Inflammatory macrophage treated with lipopolysaccharide for 1 hour (primary cell): ENCODE measurements at places on chromosomes 1 and 21.

DNA sequence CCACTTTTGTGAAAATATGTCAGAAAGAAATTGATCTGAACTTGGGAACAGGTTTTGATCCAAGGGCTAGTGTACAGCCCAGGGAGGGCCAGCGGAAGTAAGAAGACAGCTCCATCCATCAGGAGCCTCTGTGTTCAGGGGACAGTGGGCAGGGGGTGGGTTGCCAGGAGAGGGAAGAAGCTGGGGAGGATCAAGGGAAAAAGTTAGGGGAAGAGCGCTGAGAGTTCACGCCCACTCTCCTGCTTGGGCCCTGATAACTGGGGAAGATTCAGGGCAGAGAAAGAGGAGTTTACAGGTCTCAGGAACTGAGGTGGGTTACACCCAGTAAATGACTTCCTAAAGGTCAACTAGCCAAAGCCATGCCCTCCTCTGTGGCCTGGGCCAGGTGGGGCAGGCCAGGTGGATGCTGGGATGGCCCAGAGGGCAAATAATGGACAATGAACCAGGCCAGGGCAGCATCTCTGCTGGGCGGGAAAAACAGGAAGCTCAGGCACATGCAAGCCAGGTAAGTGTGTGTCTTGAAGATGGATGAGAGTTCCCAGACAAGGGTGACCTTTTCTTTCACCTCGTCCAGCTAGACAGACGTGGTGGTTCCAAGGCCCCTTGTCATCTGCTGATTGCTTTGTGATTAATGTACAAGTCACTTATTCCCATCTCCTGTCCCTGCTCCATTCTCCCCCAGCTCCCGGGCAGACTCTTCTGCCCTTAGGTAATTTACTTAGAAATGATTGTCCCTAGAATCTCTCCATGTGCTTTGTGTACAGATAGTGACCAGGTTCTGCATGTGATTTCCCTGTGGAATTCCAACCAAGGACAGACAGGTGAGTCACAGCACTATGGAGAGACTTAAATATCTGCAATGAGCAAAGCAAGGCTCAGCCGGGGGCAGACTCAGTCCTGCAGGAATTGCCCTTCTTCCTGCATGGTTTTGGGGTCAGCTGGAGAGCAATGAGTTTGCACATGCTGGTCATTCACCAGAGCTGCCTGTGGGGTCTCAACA is 57.0 kb downstream of the MDM4 start:
- no peak for DNase-seq

DNA sequence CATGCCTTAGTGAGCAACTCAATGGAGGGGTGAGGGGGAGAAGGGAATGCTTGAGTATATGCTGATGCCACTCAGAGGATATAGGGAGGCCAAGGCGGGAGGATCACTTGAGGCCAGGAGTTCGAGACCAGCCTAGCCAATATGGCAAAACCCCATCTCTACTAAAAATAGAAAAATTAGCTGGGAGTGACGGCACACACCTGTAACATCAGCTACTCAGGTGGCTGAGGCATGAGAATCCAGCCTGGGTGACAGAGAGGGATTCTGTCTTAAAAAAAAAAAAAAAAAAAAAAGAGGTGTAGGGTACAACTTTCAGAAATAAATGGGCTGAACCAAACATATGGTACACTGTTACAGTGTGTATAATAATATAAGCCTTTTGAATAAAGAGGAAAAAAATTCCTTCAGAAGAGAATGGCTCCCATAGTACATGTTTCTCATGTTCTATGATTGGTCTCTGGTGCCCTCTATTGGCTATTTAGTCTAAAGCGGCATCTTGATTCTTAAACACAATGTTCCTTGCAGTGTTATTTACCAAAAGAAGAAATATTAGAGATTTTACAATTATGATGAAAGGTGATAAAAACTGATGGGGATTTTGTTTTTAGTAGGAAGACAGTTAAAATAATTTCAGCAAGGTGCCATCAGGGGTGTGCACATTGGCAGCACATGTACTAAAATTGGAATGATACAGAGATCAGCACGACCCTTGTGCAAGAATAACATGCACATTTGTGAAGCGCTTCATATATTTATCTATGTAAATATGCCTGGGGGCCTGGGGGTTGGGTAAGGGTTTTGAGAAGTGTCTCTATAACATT is 109.8 kb downstream of the PATJ start:
- DNase-seq, result peak; percentile 47

GRCh38 chr1:201590474-201590873 is 51.5 kb downstream of the NAV1 start:
- DNase-seq, result no peak

DNA sequence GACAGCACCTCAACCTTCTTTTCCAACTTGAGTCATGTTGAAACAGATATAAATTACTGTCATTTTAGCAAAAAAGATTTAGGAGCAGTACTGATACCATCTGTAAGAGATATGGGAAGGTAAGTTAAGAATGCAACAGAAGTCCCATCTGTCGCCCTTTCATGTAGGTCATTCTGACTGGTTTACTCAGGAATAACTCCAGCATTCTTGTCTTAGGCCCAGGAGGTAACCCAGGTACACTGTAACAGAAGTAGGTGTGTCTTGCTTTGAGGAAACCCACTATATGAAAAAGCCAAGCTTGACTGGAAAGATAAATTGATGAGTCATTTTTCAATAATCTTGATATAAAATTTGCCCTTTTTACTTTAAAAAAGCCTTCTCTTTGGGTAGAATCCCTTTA is 35.4 kb downstream of the PGM1 start:
- DNase-seq, result no peak

DNA sequence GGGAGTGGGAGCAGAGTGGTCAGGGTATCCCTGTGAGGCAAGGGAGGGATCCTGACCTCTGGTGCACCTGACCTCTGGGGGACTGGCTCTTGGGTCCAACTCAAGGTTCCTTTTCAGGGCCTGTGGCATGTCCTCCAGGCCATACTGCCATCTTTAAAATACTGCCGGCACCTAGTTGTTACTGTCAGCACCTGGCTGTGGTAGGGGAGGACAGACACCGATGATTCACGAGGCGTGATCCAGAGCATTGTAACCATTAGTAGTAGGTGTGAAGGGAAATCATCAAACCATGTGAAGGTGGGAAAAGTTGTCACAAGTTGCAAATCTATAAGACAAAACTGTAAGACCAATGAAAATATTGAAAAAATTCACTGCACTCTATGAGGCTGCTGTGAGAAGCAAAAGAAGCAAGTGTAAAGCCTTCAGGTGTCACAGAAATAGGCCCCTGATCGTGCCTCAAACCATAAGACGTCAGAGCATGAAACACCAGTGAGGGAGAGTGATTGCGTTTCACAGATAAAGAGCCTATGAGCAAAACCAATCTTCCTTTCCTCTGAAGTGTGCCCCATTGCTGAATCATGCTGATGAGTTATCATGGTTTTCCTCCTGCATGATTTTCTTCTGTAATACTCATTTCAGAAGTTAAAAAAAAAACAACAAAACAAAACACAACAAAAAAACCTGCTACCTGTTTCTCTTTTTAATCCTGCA is 55.3 kb downstream of the CDC7 start:
- no peak for DNase-seq

DNA sequence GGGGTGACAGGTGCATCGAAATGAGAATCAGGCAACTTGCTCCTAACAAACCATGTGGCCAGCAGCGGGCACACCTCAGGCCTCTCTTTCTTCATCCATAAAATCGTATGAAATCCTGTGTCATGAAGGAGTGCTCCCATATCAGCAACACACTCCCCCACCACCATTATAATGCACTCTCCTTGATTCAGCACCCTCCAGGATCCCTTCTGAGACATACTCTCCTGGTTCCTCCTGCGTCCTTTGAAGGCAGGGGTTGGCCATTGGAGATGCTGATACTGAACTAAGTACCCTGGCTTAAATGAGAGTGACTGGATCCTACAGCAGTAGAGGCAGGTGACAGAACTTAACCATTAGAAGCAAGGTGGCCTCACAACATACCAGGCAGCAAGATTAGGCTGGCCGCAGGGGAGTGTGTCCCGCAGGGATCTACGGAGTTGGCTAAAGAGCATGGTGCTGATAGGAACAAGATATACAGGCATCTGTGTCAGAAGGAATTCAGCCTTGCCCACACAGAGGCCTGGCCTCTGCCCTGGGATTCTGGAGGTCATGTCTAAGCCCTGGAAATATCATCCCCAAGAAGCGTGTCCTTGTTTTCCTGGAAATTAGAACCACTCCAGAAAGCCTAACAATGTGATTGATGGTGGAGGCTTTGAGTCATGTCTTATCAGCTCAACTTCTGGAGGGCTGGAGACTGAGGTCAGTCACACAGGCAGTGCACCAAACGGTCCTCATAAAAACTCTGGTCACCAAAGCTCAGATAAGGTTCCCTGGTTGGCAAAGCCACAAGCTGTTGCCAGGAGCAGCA is 16.8 kb downstream of the S100A7A start:
- DNase-seq, result no peak

DNA sequence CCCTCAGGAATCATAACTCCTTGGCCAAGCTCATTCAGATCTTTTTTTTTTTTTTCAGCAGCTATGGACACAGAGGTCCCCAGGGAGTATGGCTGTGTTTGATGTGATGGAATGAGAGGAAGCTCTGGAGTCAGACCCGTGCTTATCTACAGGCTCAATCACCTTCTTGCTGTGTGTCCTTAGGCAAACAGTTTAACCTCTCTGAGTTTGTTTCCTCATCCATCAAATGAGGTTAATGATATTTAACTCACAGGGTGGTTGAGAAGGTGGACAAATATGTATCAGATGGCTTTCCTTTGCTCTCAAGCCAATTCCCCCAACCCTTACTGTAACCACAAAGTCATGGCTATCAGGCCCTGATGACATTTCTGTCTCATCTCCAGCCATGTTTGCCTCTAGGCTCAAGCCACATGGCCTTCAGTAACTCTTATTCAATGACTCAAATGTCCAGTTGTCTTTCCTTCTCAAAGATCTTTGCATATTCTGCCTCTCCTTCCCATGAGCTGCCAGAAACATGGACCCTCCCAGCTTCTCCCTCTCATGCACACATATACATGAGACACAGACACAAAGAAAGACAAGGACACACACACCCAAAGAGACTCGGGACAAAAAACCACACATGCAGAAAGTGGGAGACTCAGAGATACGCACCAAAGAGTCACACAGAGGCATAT is 303.5 kb upstream of the KAZN start:
- DNase-seq, result no peak

DNA sequence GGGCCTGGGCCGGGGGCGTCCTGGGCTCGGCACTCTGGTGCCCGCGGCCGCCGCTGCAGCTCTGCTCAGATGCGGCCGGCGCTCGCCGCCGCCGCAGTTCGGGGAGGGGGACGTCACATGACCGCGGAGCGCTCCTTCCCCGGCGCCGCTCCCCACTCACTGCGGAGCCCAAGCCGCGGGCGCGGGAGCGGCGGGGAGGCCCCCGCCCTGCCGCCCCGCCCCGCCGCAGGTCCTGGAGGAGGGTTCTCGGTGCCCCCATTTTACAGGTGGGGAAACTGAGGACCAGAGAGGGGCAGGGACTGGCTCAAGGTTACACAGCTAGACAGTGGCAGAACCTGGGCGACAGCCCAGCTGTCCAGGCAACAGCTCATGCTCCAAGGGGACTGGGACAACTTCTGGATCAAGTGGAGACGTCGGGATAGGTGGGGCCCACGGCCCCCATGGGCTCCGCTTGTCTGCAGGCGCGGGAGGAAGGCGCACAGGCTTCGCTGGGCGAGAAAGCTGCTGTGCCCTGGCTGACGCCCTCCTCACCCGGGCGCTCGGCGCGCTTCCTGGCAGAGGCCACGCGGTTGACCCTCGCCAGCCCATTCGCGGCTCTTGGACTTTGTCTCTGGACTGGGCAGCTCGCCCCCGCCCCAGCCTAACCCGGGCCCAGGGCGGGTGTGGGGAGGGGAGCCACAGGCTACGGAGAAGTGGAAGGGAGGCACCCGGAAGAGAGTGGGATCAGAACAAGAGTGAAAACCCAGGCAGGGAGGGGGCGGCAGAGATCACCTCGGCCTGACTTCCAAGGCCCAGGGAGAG is at the start of gene RAP1GAP:
Gene RAP1GAP (minus strand): TSS at position 100 of the 801 bp plus-strand sequence. CDS start 49,325 bp downstream, outside the sequence.
- no peak for DNase-seq

GRCh38 chr1:12677565-12677964 is 33.7 kb downstream of the AADACL4 start:
- DNase-seq, result no peak
